ENCODE measurements at places on chromosomes 3 and 15. TPM values are rescaled to one million over a fixed set of nuclear protein-coding genes. Genes with fewer than 3 reads are reported as not detected.

Gene DLG1
- 86.5 TPM for total RNA-seq

Gene CHRNA5
- 1.2 TPM for total RNA-seq

Gene PGBD4
- 4.5 TPM for total RNA-seq

Gene GLT8D1
- 45.7 TPM for total RNA-seq

Gene NEK10
- total RNA-seq: 0.67 TPM

Gene PSTPIP1
- total RNA-seq: 241 TPM

Gene NLGN1
- total RNA-seq: not detected

Gene IL17RB
- 0.31 TPM for total RNA-seq

Gene QTRT2
- 30.0 TPM for total RNA-seq

Gene CFAP92
- 0.22 TPM for total RNA-seq

Gene PDIA3
- 217 TPM for total RNA-seq

Gene PTH1R
- not detected for total RNA-seq

Gene CIDEC
- total RNA-seq: not detected

Gene DRD3
- not detected for total RNA-seq

Gene TRANK1
- total RNA-seq: 99.6 TPM

Gene CCR3
- 1.9 TPM for total RNA-seq

Gene TMCO5A
- not detected for total RNA-seq

Gene SUCNR1
- total RNA-seq: 0.08 TPM

Gene SAMD7
- not detected for total RNA-seq

Gene GPR27
- total RNA-seq: 0.17 TPM

Gene CHL1
- not detected for total RNA-seq

Gene ACTC1
- not detected for total RNA-seq

Gene C3orf49
- total RNA-seq: not detected

Gene PP2D1
- not detected for total RNA-seq

Gene SEMA6D
- not detected for total RNA-seq

Gene FAM107A
- total RNA-seq: not detected

Gene AMOTL2
- not detected for total RNA-seq

Gene CACNA1D
- total RNA-seq: not detected

Gene CYP8B1
- not detected for total RNA-seq

Gene LRRC49
- total RNA-seq: not detected

Gene FEZF2
- not detected for total RNA-seq

Gene TNFSF10
- total RNA-seq: 159 TPM

Gene GOLGA8H
- total RNA-seq: 0.64 TPM

Gene MGLL
- total RNA-seq: 3.6 TPM

Gene C2CD4A
- not detected for total RNA-seq

Gene PROS1
- total RNA-seq: 0.09 TPM

Gene SKOR1
- total RNA-seq: 0.89 TPM

Gene ROBO2
- total RNA-seq: not detected

Gene CCR8
- 1.2 TPM for total RNA-seq

Gene EIF4E3
- total RNA-seq: 63.6 TPM

Gene CPLX3
- total RNA-seq: 0.17 TPM

Gene MAGI1
- not detected for total RNA-seq

Gene EXD1
- not detected for total RNA-seq

Gene WNT5A
- not detected for total RNA-seq

Gene CCDC50
- total RNA-seq: 4.9 TPM

Gene GOLGA6B
- not detected for total RNA-seq

Gene KBTBD12
- not detected for total RNA-seq

Gene ASB14
- not detected for total RNA-seq

Gene NR2E3
- total RNA-seq: not detected

Gene NR1I2
- total RNA-seq: 0.33 TPM

Gene TMEM266
- not detected for total RNA-seq

Gene PLSCR2
- total RNA-seq: not detected

Gene PAQR9
- total RNA-seq: not detected

Gene ACAN
- total RNA-seq: not detected

Gene MAP6D1
- 1.6 TPM for total RNA-seq

Gene PRTG
- total RNA-seq: not detected

Gene BDH1
- 108 TPM for total RNA-seq
